HEK293T (cell line): ENCODE measurements at places on chromosomes 16 and 17.

- DNase-seq, result no peak
These were observed 4.7 kb upstream of the RFFL start for GRCh38 chr17:35068249-35068648.

- no peak for DNase-seq
These were observed 172.3 kb downstream of the KATNIP start for GRCh38 chr16:27722207-27722606.

DNA sequence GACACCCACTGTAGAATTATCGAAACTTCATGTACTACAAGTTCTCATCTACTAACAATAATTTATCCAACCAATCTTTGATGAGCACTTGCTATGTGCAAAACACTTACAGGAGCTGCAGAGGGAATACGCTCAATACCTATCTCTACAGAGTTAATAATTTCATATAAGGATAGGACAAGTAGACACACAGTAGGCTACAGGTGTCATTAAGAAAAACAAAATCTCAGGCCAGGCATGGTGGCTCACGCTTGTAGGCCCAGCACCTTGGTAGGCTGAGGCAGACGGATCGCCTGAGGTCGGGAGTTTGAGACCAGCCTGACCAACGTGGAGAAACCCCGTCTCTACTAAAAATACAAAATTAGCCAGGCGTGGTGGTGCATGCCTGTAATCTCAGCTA lies 91.3 kb upstream of the PLEKHM1 start:
- no peak for DNase-seq

GRCh38 chr16:15530085-15530484 lies 95.7 kb downstream of the BMERB1 start:
- DNase-seq, result no peak

GRCh38 chr17:78838574-78839005 lies 2.0 kb downstream of the USP36 start:
- DNase-seq, result no peak

GRCh38 chr17:79624718-79625478 lies 14.0 kb upstream of the RBFOX3 start:
- DNase-seq, result no peak
